HCEC 1CT (cell line): ENCODE measurements at places on chromosomes 3 and 15.

DNA sequence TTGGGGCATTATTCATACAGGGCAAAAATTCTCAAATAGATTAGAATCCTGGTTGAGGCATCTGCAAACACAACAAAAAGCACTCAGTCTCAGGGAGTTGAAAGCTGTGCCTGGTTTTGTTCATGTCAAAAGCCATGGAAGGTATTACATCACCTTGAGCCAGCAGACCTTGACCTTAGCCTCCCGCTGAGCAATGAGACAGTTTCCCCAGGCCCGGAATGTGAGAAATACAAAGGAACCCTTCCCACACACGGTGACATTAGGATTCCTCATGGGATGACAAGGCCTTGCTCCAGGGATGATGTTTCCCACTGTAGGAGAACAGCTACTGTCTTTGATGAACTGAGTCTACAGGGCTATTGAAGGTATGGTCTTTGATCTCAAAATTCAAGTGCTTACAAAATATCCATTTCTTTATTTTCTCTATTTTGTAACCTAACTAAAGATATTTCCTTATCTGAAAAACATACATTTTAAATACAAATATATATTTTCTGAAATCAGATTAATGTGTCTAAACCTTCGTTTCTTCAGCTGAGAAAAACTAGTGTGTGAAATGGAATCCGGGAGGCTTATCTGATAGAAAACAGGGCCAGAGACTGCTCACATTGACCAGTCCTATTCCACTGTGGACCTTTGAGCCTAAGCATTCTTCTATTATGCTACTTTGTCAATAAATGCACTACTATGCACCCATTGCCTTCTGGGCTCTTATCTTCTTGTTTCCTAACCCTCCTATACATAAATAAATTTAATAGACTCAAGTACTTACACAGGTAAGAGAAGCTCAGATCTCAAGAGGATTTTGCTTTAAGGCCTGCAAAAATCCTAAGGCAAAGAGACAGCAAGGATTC lies 298.2 kb downstream of the KBTBD8 start:
- no peak for DNase-seq

- DNase-seq: no peak
These were observed 54.9 kb upstream of the TBC1D21 start for GRCh38 chr15:73818308-73818985.

- no peak for DNase-seq
These were observed 29.6 kb upstream of the BBX start for GRCh38 chr3:107493134-107493533.

DNA sequence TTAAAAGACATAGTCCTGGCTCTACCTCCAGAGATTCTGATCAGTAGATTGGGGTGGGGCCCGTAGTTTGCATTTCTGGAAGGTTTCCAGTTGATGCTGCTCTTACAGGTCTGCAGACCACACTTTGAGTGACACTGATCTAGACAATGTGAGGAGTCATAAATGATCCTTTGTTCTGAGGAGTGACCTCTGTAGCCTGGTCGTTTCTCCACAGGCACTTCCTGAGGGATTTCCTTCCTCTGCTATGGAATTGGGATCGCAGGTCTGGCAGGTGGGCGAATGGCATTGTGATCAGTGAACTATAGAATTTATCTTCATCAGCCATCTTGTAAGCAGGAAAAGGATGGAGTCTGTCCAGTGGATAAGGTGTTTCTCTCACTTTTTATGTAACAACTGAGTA lies 5.5 kb downstream of the GFM1 start:
- no peak for DNase-seq

- no peak for DNase-seq
These were observed 312.2 kb upstream of the SLCO3A1 start for GRCh38 chr15:91541286-91541685.

GRCh38 chr3:111519178-111519855 lies 22.7 kb upstream of the CD96 start:
- no peak for DNase-seq

GRCh38 chr3:94431876-94432570 lies 369.2 kb downstream of the NSUN3 start:
- peak; percentile 30 for DNase-seq

DNA sequence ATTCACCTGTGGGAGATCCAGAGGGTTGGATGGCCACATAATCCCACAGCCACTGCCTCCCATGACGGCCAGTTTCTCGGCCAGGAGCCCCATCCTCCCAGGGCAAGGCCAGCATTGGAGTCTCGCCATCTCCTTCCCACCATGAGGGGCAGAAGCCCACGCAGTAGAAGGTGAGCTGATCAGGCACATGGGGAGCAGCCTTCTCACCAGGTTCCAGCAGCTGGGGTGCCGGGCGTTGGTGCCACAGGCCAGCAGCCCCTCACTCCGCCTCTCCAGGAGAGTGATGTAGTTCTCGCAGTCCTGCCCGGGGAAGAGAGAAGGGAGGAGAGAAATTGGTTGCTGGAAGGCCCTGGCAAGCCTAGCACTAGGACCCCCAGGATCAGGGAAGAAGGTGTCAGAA lies 16.1 kb downstream of the SEMA7A start:
- no peak for DNase-seq

GRCh38 chr3:147864754-147865354 lies 455.7 kb downstream of the ZIC1 start:
- no peak for DNase-seq

- no peak for DNase-seq
These were observed 136.6 kb upstream of the RAD18 start for GRCh38 chr3:9099702-9100512.

GRCh38 chr15:57510647-57511046 lies 81.1 kb upstream of the MYZAP start:
- no peak for DNase-seq

- no peak for DNase-seq
These were observed 21.9 kb downstream of the GLDN start for GRCh38 chr15:51363383-51363782.

DNA sequence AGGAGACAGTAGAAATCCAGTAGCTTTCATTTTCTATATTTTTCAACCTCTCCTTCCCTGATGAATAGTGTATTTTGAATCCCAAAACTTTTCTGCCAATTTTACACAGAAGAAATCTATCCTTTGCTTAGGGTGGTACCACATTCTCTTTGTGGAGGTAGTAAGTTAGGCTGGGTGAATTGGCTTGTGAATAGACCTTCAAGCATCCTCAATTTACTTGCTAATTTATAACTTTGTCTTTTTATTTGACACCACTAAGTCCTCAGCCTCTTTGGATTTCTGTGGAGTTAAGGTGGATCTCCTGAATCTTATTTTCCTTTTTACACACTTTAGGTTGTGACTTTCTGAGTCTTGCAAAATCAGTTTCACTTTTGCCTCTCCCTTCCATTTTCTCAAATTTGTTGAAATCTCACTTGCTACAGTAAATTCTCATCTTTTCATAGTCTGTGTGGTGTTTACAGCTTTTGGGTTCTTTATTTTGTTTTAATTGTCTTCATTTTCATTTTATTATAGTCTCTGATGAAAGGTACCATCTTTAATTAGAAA lies 5.7 kb upstream of the PLSCR1 start:
- DNase-seq: no peak

- DNase-seq: no peak
These were observed 445.4 kb downstream of the EPHB1 start for GRCh38 chr3:135240426-135240825.
